ENCODE measurements at places on chromosomes 12 and 14. TPM values are rescaled to one million over a fixed set of nuclear protein-coding genes. Genes with fewer than 3 reads are reported as not detected.

The MYO1A gene
- total RNA-seq = 0.52 TPM

GRCh38 chr14:39219075-39219499 is 14.6 kb upstream of the MIA2 start:
- ATAC-seq = no peak

The ERBB3 gene
- 68.1 TPM for total RNA-seq

DNA sequence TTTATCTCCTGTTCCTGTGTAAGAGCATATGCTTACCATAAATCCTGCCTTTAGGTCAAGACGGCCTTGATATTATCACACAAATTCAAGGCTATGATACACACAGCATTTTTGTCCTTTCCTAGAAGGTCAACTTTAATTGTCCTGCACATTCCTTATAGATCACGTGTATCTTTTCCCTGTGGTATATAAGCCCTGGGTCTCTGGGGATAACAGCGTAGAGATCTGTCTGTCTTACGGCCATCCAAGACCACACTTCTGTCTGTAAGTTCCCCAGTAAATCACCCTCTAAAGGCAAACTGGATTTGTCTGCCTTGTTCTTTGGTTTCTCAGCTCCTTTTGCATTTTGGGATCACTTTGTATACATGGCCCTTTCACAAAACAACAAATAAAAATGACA is 69.5 kb upstream of the TCL1B start:
- ATAC-seq = no peak

DNA sequence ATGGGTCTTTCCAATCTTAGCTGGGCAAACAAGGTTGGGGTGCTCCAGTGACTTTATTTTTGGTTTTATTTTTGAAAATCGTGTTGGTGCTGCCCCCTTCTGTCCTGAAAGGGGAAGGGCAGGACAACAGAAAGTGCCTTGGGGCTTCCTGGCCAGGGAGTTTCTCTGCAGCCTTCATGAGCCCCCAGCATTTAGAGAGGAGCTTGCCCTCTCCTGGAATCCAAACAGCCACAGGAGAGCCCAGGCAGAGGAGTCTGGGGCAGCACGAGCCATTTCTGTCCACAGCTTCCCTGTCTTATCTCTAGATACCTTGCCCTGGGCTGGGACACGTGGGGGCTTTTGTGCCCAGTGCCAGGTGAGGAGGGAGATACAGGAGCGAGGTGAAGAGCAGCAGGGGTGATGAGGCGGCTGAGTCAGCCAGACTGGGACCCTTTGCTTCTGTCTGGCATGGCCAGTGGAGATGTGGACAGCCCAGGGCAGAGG is 4.4 kb upstream of the C1RL start:
- ATAC-seq = peak; percentile 6

- no peak for ATAC-seq
Observed at GRCh38 chr14:101200650-101201516, 297.4 kb upstream of the RTL1 start.

The SPTLC2 gene
- total RNA-seq = 40.1 TPM

DNA sequence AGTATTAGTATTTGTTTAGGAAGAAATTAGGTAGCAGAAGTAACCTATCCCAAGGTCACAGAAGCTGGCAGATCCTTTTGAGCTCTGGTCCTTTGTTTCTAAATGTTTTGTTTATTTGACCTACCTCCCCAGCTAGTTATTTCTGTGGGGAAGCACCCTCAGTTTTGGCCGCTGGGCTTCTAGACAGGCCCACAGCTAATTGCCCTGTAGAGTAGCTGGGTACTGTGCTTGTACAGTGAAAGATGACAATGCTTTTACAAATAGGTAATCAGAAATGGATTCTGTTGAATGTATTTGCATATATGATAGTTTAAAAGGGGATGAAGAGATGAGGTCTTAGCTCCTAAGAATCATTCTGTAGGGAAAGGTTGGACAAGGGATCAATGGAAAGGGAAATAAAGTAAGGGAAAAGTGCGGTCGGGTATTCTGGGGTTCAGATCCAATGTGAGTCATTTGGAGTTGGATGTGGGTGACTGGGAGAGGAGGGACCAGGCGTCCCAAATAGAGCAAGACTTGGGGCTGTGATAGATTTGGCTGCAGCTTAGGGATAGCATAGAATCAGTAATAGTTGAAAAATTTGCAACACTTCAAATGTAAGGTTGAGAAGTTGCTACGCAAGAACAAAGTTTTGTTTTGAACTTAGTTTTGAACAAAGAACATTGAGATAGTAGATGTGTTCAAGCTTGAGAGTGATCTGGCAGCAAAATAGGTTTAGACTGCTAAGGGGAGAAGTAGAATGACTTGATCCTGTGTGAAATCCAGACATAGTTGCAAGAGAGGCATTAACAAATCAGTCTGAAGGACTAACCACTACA is 3.6 kb downstream of the NUDT4 start:
- no peak for ATAC-seq

- no peak for ATAC-seq
Observed at GRCh38 chr12:5768581-5769196, 176.4 kb downstream of the ANO2 start.

The HPD gene
- 0.28 TPM for total RNA-seq

GRCh38 chr12:104605685-104606084 is 148.9 kb downstream of the CHST11 start:
- ATAC-seq = no peak

GRCh38 chr14:80388980-80389711 is 177.8 kb upstream of the DIO2 start:
- ATAC-seq = no peak

DNA sequence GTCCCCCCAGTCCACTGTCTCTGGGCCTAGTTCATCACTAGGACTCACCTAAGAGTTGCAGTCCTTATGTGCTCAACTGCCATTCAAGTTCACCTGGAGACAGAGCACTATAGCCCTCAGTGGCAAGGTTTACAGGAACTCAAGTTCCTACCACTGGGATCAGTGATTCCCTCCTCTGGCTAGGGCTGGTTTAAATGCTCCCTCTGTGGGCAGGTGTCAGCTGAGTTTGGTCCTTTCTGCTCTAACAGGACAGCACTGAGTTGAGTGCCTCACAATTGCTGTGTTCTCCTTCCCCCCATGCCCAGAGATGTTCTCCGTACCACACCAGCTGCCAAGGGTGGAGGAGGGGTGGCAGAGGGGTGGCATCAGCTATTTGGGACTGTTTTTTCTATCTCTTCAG is 20.8 kb upstream of the SAV1 start:
- no peak for ATAC-seq

GRCh38 chr12:1605129-1606020 is 11.0 kb upstream of the FBXL14 start:
- peak; percentile 70 for ATAC-seq

DNA sequence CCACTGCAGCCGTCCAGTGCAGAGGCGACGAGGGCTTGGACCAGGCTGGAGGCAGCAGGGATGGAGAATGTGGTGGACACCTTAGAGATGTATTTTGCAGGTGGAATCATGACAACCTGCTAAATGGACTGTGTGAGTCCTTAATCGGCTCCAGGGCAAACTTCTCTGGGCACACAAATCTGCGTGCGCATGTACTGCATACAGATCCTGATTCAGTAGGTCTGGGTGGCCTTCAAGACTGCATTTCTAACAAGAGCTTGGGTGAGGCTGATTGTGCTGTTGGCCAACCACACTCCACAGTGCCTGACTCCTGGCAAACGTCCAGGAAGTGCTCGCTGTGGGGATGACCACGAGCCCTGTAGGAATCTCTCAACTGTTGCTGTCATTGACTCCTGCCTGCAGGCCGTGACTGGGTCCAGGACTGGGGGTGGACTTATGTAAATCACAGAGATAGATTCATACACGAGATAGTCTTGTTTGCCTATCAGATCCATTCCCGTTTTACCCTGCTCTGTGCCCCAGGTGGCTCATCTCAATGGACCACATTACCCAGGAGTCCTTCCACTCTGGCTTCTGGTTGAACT is 27.2 kb downstream of the JDP2 start:
- ATAC-seq = no peak

The GLI1 gene
- 0.72 TPM for total RNA-seq

The KCNK13 gene
- total RNA-seq = 0.28 TPM

- no peak for ATAC-seq
Observed at GRCh38 chr14:32044454-32044853, 32.6 kb upstream of the ARHGAP5 start.

Measured in esophagus mucosa (tissue), 1 donor.